ENCODE measurements at places on chromosomes 12 and 14. TPM values are rescaled to one million over a fixed set of nuclear protein-coding genes. Genes with fewer than 3 reads are reported as not detected.

GRCh38 chr12:104049903-104050356, at the start of gene GLT8D2:
TSS of gene GLT8D2 (minus strand) at chr12:104050187. CDS start at chr12:104019648, 30,539 bp downstream.
- H3K4me1 ChIP-seq = peaks cover 26% of the 10 kb centered on the region
- H3K36me3 ChIP-seq = no peaks in the 10 kb centered on the region
- peak within 1 kb of the TSS; percentile 50 for H3K4me3 ChIP-seq
- DNase-seq = peak; percentile 72
- H3K27ac ChIP-seq = peak within 1 kb of the TSS; percentile 50

Gene PPP4R4
- 1.00 TPM for total RNA-seq

Gene GPR68
- not detected for total RNA-seq

Gene OAS1
- total RNA-seq = not detected

DNA sequence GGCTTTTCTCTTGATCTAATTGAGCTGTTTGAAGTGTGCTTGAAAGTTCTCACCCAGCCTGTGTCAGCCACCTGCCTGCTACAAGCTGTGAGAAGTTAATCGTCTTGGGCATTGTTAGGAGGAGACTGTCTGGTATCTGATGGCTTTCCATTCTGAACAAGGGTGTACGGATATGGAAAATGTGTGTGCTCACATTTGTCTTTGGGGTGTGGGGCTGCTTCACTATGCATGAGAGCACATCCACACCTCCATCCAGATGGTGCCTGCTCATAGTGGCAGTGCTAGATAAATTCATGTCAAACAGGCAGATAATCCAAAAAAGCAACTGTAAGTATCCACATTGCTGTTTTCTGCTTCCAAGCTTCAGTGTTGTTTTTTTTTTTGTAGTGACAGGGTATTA, 462.2 kb downstream of the DIO2 start:
- no peak for DNase-seq
- H3K27me3 ChIP-seq = no peaks in the 10 kb centered on the region
- no peaks in the 10 kb centered on the region for H3K36me3 ChIP-seq
- H3K27ac ChIP-seq = no peak overlapping the region

All from SJSA1 (cell line).